ENCODE measurements at places on chromosomes 5 and 9.

DNA sequence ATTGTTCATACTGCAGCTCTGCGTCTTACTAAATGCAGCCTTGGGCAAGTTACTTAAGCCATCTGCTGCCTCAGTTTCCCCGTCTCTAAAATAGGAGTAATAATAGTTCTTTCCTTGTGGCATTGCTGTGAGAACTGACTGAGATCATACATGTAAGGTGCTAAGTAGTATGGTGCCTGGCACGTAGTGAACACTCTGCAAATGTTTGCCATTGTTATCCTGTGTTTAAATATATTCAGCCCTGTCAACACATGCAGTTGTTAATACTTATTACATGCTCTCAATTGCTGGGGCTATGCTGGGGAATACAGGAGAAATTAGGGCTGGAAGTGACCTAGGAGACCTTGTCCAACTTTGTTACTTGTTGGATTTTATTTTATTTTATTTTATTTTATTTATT is 105.2 kb upstream of the RAI14 start:
- DNase-seq, result no peak

- peak; percentile 44 for DNase-seq
These were observed 931 bp downstream of the FAM219A start for GRCh38 chr9:34457266-34458012.

GRCh38 chr5:175214152-175214551 is 229.8 kb downstream of the DRD1 start:
- DNase-seq, result peak; percentile 90

DNA sequence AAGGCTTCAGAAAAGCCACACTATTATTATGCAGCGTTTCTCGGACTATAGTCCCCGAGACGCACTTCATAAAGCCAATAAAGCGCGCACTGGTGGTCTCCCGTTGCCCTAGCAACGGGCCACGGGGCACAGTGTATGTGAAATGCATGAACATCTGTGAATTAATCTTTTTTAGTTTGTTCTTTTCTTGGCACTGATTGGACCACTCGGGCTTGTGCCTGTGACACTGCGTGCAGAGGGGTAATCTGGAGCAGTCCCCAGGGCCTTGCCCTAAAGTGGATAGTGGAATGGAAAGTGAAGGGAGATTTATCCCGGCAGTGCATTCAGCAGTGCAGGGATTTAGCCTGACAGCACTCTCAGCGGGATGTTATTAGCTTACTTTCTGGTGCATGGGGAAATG is 92.1 kb downstream of the TLE4 start:
- no peak for DNase-seq

DNA sequence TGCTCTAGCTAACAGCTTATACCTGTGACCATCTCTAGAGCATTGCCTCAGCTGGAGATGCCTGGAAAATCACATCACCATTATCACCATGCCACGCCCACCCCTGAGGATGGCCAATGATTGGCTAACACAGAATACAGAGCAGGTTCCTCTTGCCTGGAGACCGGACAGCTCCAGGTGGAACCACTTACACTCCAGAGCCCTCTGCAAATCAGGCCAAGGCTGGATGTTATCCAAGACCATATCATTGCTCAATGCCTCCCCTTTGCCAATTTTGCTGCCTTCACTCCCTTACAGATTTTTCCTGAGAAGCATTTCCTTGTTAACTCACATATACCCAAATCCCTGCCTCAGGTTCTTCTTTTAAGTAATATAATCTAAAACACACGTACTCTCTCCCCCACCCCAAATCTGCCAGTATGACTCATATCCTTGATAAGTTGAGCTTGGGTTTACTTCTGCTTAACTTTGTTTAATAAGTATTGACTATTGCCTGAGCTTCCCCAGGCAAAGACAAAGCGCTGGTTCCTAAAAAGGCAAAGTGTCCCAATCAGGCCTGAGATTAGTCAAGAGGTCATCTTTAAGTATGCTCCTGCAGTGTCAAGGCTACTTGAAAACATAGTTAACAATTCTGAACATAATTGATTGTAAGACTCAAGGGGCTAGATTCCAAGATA is 309.6 kb downstream of the EPB41L4A start:
- DNase-seq, result peak; percentile 77

GRCh38 chr5:99544356-99544755 is 615.5 kb upstream of the CHD1 start:
- DNase-seq, result no peak

DNA sequence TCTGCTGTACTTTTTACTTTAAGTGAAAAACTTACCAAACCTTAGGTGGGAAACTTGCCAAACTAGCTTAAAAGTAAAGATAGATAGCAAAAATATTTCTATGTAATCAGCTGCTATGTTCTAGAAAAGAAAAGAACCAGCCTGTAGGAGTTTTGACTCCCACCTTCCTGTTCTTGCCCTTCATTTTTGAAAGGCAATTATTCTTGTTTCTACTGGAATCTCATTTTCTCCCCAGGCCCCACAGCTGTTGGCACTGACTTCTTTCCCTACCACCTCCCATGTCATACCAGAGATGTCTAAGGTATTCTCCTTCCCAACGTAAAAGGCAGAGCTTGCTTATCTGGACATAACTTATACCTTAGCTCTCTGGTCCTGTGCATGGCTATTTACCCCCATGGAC is 389.7 kb downstream of the ARHGEF28 start:
- DNase-seq, result no peak

DNA sequence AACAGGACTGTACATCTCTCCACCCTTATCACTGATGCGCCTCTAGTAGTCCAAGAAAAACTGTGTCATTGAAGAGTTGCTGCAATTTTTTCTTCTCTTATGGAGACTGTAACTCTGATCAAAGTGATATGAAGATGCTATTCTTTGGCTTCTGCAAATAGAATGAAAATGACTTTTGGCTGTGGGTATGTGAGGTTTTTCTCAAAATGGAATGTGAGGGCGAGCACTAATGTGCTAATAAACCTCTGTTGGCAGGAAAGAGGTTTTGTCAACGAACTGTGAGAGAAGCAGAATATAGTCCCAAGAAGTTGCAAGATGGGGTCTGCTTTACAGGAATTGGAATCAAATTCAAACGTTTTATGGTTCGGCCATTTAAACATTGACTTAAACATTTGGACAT is 252.0 kb upstream of the GAS1 start:
- no peak for DNase-seq

DNA sequence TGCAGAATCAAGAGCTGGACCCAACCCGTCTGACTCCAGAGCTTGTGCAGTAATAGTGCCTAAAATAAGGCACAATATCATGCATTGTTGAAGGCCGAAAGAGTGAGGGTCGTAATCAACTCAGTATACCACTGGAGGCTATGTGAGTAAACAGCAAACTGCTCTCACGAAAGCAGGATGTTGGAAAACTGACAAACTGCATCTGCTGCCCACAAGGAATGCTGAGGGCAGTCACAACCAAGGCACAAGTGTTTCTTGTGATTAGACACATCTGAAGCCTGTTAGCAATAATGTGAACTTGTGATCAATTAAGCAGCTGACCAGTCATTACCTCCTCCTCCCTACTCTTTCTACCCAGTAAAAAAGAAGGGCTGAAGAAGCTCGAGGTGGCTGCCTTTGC is 48.8 kb downstream of the TRPM3 start:
- DNase-seq, result no peak

- no peak for DNase-seq
These were observed 29.0 kb downstream of the SARDH start for GRCh38 chr9:133709015-133709611.

GRCh38 chr5:77644371-77645157 is 6.1 kb upstream of the OTP start:
- DNase-seq, result no peak

- DNase-seq, result no peak
These were observed 60.9 kb upstream of the ROR2 start for GRCh38 chr9:92010705-92011536.

DNA sequence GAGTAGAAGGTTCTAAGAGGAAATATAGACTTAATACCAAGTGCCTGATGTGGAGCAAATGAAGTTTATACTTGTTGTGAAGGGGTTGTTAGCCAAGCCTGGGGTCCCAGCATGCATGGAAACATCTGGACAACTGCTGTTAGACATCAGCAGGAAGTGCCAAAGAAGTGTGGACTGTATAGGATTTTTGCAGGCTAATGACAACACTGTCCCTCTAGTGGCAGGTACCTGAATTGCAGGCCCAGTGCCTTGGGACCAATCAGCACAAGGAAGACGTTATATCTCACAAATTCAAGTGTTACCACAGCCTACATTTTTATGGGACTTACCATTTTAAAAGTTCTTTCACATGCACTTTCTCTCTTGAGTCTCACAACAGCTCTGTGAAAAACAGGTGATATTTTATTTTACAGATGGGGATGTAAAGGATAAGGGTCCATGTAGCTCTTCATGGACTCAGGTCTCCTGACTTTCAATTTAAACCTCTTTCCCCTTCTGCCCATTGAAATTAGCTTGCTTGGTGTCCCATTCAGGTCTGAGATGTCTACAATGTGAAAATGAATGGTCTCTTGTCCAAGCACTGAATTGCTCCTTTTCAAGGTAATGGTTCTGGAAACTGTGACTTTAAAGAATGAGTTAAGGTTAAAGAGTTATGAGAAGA is 89.0 kb upstream of the MAP1B start:
- DNase-seq, result peak; percentile 8

GRCh38 chr5:61402970-61403900 is 71.2 kb downstream of the ZSWIM6 start:
- DNase-seq, result peak; percentile 40

GRCh38 chr9:113964495-113965170 is 88.5 kb downstream of the ZNF618 start:
- no peak for DNase-seq

DNA sequence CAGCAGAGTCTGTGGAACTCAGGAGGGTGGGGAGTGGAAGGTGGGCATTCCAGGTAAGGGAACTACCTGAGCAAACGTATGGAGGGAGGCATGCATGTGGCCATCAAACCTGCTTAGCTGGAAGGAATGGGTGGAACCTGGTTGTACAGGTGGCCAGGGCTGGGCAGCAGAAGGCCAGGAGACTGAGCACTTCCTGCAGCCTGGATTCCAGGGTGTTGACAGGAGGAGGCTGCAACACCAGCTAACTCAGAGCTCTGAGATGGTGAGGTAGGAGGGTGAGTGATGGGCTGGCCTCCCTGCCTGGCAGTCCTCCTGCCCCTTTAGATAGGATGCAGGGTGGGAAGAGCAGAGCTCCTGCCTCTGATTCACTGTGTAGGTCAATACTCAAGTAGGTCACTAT is 92.5 kb upstream of the CPEB4 start:
- DNase-seq, result no peak

DNA sequence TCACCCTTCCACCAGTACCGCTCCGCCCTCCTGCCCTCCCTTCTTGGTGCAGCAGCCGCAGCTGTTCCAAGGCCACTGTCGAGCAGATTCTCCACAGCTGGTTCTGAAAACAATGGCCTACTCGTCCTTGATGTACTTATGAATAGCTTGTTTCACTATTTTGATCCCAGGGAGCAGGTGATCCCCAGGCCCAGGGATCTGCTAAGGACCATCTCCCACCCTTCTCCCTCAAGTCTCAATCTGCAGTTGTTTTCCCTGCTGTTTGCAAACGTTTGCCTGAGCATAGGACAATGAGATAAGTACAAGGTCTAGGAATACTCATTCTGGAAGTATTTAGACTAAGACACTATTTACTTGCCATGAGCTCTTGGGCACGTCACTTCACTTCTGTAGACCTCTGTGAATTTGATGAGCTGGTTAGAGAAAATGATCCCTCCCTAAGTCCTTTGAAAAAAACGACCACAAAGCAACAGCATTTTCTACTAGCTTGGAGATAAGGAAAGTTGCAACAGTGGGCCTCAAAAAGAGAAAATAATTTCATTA is 1.8 kb downstream of the LURAP1L start:
- DNase-seq, result no peak

DNA sequence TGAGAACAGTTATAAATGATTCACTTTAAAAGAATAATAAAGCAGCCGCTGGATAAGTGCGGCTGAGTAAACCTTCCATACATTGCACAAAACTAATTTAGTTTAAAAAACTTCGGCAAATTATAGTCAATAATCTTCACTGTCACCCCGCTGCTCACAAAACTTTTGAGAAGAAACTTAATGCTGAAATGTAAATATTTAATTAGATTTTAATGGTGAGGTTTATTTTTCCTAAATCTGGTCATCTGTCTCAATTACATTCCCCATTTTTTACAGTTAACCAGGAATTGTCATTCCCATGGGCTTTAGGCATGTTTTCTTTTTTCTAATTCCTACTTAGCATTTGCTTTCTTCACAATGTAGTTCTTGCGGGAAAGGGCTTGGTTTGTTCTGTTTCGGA is 169.8 kb downstream of the CAAP1 start:
- no peak for DNase-seq

DNA sequence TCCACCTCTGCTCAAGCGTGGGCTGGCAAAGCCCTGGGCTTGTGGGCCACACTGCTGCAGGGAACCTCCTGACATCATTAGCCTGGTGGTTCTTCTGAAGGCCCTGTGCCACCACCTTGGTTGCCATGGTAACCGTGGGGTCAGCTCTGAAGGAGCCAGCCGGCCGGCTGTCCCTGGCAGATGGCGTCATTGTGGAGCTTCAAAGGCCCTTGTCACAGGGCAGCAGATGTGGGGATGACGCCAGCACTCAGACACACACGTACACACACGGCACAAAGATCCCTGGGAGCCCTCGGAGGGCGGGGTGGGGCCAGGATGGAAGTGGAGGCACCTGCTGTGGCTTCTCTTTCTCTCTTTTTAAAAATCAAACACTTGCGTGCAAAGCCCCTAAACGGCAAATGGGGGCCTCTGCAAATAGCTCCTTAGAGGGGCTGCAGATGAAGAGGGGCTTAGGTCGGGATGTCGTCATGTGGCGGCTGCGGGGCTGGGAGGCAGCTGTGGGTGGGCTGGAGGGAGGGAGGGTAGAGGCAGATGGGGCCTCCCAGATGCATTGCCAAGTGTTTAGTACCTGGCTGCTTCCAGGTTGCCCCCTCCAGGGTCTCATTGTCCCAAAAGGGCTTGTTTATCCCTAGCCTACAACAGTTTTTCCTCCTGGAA is 19.5 kb upstream of the RPL26L1 start:
- DNase-seq, result no peak

DNA sequence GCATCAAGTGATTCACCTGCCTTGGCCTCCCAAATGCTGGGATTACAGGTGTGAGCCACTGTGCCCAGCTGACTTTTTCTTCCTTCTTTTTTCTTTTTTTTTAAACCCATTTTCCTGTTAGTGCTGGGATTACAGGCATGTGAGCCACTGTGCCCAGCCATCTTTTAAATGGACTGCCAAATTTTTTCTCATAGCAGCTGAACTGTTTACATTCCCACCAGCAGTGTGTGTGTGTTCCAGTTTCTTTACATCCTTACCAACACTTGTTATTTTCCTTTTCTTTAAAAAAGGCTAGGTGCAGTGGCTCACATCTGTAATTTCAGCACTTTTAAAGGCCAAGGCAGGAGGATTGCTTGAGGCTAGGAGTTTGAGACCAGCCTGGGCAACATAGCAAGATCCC is 76.9 kb downstream of the UBE2R2 start:
- no peak for DNase-seq

GRCh38 chr9:426976-427375 is 212.3 kb downstream of the DOCK8 start:
- no peak for DNase-seq

GRCh38 chr5:160488394-160489325 is 67.0 kb downstream of the PTTG1 start:
- DNase-seq, result no peak
